NCI-H1105 (cell line): ENCODE measurements at places on chromosomes 2 and 18.

GRCh38 chr2:853203-853870, 97.3 kb upstream of the SNTG2 start:
- DNase-seq: no peak

DNA sequence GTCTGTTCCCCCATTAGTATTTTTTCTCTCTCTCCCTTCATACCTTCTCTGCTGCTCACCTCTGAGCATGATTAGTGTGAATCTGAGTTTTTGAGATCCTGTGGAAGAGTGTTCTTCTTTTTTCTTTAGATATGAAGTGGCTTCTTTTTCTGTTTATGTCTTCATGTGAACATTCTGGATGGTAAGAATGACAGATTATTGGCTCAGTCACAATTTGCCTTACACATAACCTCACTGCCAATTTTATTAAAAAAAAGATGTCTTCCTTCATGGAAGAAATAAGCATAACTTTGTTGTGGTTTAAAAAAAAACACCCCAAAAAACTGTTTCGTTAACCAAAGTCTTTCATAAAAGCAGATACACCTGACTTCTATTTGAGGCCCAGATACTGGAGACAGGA, 539.1 kb downstream of the PLCL1 start:
- no peak for DNase-seq

DNA sequence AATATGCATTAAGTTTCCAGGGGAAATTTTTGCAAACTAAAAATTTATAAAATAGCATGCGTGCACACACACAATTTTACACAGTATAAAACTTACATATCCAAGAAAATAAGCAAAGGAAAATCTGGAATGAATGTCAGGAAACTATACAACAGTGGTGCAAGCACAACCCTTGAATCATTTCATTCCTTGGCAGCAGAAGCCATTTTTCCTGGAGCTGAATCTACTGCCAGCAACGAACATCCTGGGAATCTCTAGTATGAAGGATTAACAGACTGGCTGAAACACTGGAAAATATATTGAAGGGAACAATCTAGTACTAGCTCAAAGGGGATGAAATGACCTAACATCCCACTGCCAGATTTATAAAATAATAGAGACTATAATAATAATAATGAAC, 235.3 kb downstream of the DYM start:
- DNase-seq: no peak

DNA sequence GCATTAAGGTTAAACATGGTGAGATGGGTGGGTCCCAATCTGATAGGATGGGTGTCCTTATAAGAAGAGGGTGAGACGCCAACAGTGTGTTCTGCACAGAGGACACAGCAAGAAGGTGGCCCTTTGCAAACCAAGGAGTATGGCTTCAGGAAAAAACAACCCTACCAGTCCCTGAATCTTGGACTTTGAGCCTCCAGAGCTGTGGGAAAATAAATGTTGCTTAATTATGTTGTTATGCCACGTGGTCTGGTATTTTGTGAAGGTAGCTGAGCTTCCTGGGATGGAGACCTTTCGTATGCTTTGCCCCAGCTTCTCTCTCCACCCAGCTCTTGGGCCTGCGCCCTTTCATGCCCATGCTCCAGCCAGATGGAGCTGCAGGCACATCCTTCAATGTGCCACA, 114.2 kb upstream of the EPC2 start:
- no peak for DNase-seq

- DNase-seq: no peak
Measured at GRCh38 chr2:180761224-180761623, 219.2 kb upstream of the UBE2E3 start.
